ENCODE measurements at places on chromosomes 1 and 21. TPM values are rescaled to one million over a fixed set of nuclear protein-coding genes. Genes with fewer than 3 reads are reported as not detected.

The ARHGAP30 gene
- total RNA-seq = 226 TPM

DNA sequence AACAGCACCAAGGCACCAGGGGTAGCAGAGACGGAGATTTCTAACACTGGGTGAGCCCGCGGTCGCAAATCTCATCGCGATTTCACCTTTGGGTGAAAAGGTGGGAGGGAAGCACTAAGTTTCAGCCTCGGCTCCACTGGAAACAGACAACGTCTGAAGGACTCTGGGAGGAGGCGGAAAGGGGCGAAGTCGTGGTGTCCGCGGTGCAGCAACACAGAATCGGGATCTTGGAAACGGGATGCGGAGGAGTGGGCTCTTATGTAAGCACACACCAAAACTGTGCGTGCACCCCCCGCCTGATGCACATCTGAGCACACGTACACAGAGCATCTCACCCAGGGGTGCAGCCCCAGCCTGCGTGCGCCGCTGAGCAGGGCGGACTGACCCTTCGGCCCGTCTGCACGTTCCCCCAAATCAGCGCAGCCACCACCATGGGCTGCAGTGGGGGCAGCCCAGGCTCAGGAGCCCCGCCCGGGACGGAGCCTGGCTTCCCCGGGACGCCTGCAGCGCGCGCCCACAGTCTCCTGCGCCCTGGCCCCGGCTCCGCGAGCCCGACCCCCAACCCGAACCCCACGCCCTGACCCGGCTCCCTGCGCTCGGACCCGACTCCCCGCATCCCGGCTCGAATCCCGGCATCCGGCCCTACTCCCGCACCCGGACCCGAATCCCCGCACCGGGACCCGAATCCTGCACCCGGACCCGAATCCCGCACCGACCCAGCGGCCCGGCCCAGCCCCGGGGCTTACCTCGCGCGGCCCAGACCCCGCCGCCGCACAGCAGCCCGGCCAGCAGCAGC, 670 bp downstream of the CLSTN1 start:
- DNase-seq = peak; percentile 24

The HOOK1 gene
- 19.2 TPM for total RNA-seq

DNA sequence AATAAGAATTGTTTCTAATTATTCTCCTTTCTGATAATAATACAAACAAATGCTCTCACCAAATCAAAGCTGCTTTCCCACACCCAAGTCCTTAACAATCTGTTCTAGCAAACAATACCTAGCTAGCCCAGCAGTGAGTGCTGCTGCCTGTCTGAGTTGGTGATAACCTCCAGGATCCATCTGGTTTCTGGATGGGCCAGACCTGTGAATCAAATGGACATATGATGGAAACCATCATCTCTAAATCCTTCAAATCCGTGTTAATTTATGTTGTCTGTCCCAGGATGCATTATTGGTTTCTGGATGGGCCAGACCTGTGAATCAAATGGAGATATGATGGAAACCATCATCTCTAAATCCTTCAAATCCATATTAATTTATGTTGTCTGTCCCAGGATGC, 1230.0 kb downstream of the AMY1C start:
- no peak for DNase-seq

GRCh38 chr1:42251042-42251441, 84.0 kb downstream of the FOXJ3 start:
- DNase-seq = no peak

DNA sequence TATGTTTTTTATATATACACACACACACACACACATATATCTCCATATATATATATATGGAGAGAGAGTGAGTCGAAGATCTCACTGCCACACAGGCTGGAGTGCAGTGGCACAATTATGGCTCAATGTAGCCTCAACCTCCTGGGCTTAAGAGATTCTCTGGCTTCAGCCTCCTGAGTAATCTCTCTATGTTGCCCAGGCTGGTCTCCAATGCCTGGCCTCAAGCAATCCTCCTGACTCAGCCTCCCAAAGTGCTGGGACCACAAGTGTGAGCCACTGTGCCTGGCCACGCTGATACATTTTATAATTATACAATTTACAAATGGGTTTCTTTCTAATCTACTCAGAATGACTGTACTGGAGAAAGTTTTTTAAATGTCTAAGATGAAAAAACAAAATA, 664.2 kb downstream of the PTPRC start:
- DNase-seq = no peak

- DNase-seq = no peak
Observed at GRCh38 chr1:156451505-156452160, 48.9 kb downstream of the MEF2D start.

The KCTD3 gene
- 1.8 TPM for total RNA-seq

- no peak for DNase-seq
Observed at GRCh38 chr1:223887747-223888418, 42.1 kb upstream of the TP53BP2 start.

The CYP4A22 gene
- total RNA-seq = not detected

- DNase-seq = no peak
Observed at GRCh38 chr1:119225831-119226230, 85.4 kb upstream of the WARS2 start.

DNA sequence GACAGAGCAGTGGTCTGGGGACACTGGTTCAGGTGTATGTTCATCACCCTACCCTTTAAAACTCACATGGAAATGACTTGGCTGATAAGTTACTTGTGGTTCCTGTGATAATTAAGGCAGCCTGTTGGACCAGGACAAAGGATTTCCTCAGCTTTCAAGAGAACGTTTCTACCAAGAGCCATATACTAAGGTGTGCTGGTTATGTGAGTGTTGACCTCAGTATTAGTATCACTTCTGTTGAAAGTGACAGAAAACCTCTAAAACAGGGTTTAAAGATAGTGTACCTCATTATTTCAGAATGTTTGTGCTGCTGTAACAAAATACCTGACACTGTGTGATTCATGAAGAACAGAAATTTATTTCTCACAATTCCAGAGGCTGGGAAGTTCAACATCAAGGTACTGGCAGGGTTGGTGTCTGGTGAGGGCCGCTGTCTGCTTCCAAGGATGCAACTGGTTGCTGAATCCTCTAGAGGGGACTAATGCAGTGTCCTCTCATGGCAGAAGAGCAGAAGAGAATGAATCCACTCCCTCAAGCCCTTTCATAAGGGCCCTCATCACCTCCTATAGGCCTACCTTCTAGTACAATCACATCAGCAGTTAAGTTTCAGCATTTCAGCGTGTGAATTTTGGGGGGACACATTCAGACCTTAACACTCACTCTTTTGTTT, 54.9 kb downstream of the UCK2 start:
- DNase-seq = no peak

- no peak for DNase-seq
Observed at GRCh38 chr1:162145280-162145965, 75.9 kb downstream of the NOS1AP start.

DNA sequence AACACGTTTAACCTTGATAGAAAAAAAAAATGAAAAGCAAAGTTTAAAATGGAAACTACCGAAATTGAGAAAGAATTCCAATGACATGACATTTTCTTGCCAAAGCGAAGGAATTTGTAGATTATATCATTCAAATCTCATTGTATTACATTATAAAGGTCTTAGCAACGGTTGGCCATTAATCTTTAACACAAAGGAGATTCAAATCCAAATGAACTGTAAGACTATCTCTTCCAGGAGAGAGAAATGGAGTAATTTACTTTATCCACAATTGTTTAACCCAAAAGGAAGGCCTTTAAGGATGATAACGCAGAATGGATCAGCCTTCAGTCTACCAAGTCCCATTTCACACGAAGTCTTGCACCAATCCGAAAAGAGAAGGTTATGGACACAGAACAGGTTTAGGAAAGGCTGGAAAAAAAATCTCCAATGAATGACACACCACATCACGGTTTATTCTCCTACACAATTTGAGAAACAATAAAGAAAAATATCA, 1.5 kb downstream of the ENAH start:
- no peak for DNase-seq

The GNAT2 gene
- total RNA-seq = not detected

- DNase-seq = no peak
Observed at GRCh38 chr21:34580181-34580700, 34.7 kb downstream of the RCAN1 start.

DNA sequence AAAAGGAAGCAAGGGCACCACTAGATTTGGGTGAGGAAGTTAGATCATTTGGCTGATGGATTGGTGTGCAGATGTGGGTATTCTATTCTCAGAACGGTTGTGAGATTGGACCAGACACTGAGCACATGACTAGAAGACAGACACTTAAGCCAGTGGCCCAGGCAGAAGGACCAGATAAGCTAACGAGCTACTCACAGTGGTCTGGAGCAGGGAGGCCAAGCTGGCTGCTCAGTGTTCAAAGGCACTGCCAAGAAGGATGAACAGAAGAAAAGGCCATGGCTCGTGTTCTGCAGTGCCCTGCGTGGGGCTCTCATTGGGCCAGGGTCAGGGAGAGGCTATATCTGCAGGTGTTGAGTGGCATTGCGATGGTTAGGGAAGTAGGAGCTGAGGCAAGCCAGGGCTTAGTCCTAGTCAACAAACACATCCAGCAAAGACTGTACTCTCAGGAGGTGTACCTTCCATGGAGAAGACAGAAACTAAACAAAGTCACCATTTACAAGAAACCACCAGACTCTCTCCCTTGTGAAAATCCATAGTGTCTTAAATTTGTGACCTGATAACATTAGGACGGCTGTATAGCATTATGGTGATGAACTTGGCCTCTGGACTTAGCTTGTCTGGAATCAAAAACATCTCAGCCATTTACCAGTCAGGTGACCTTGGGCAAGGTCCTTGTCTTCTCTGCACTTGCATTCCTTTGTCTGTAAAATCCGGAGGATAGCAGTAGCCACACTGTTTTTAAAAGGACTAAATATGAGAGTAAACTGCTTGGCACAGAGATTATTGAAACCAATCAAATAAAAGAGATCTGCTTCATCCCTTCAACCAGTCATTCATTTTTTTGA, 274.5 kb downstream of the SIPA1L2 start:
- DNase-seq = no peak

GRCh38 chr1:178659789-178660208, 65.2 kb upstream of the RALGPS2 start:
- DNase-seq = no peak

The CD2 gene
- 316 TPM for total RNA-seq

The TMEM61 gene
- not detected for total RNA-seq

GRCh38 chr1:167561753-167562152, 8.2 kb upstream of the CREG1 start:
- DNase-seq = no peak

The CHAF1B gene
- total RNA-seq = 1.3 TPM

- DNase-seq = no peak
Observed at GRCh38 chr21:43644609-43645008, 14.7 kb downstream of the HSF2BP start.

GRCh38 chr1:183270541-183271141, 84.6 kb downstream of the LAMC2 start:
- no peak for DNase-seq

DNA sequence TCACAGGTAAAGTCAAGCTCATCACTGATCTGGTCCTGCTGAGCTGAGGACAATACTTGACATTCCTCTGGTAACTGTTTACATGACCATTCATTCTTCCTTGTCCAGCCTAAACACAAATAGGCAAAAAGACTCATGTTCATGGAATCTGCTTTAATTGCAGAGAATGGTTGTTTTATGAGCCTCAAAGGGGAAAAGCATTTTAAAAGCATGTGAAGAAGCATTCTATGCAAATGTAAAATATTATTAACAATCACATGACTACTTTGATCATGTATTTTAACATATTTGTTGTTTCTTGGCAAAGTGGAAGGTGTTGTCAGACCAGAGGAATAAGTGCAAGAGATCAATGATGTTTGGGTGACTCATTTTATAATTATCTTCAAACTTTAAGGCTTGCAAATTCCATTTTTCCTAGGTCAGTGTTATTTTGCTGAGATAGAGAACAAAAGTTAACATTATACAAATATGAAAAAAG, 133.7 kb downstream of the RUNX1 start:
- no peak for DNase-seq

DNA sequence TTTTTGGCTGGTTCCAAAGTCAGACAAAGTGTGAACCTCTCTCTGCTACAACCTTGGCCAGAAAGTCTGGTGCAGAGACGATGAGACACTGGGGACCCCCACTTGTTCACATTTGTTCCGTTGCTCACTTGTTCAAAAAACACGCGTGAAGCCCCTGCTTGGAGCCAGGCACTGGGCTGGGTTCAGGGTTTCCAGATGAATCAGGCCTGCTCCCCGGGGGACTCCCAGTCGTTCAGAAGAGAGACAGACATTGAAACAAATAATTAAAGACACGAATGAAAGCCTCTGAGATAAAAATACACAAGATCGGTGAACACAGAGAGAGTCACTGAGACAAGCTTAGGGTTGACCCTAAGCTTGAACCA, 101.5 kb upstream of the RUNX3 start:
- DNase-seq = peak; percentile 82

DNA sequence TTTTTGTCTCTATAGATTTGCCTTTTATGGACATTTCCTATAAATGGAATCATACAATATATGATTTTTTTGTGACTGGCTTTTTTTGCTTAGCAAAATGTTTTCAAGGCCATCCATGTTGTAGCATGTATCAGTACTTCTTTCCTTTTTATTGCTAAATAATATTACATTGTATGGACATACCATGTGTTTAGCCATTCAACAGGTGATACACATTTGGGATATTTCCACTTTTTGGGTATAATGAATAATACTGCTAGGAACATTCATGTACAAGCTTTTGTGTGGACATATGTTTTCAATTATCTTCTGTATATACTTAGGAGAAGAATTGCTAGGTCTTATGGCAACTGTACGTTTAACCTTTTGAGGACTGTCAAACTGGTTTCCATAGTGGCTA, 47.4 kb downstream of the RIMS3 start:
- no peak for DNase-seq

GRCh38 chr1:55916481-55916880, 662.9 kb downstream of the PLPP3 start:
- DNase-seq = no peak

GRCh38 chr1:236281198-236281653, 532 bp downstream of the ERO1B start:
- peak; percentile 21 for DNase-seq

The PADI2 gene
- total RNA-seq = 0.14 TPM

The SVBP gene
- 23.5 TPM for total RNA-seq

DNA sequence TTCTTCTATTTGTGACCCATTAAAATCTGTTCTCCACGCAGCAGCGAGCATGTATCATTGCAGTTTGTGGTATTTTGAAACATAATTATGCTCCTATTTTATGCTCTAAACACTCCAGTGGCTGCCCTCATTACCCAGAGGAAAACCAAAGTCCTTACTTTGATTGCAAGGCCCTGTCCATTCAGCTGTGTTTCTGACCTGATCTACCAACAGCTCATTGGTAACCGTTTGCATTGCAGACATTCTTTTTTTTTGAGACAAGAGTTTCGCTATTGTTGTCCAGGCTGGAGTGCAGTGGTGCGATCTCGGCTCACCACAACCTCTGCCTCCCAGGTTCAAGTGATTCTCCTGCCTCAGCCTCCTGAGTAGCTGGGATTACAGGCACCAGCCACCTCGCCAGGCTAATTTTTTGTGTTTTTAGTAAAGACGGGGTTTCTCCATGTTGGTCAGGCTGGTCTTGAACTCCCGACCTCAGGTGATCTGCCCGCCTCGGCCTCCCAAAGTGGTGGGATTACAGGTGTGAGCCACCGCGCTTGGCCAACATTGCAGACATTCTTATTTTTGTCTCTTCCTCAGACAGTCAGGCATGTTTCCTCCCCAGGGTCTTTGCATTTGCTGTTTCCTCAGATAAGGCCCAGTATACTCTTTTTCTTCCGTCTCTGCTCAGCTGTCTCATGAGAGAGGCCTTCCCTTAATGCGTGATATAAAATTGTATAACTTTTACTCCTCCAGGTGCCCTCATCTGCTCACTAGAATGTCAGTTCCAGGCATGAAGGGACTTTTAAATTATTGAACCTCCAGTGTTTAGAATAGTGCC, 32.5 kb downstream of the THRAP3 start:
- DNase-seq = no peak

- DNase-seq = no peak
Observed at GRCh38 chr1:235017719-235018118, 110.9 kb downstream of the TOMM20 start.
